ENCODE measurements at places on chromosomes 4 and X.

DNA sequence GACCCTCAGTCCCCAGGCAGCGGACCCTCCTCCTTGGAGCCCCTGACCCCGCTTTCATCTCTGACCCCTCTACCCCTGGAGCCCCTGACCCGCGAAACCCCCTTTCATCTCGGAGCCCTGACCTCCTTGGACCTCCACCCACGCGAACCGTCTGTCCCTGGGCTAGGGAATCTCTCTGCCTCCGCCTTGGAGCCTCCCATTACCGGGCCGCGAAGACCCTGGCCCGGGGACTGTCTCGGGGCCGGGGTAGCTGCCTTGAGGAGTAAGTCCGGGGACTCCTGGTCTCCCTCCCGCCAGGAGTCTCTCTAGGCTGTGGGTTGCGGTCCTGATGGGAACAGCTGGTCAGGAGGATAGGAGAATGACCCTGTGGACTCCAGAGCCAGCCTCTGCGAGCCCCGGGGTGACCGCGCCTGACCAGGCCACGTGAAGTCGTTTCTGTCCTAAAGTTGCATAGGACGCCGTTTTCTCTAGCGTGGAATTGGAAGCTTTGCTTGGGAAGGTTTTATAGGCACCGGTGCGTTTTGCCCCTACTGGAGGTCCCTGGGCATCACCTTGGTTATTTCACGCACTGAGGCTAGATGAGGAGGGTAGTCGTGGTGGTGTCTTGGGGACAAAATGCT, 824 bp downstream of the TBC1D14 start:
- DNase-seq, result peak; percentile 37

GRCh38 chrX:33207056-33207455, 4.3 kb downstream of the DMD start:
- DNase-seq, result no peak

GRCh38 chr4:117284736-117285135, 199.4 kb upstream of the TRAM1L1 start:
- DNase-seq, result no peak

DNA sequence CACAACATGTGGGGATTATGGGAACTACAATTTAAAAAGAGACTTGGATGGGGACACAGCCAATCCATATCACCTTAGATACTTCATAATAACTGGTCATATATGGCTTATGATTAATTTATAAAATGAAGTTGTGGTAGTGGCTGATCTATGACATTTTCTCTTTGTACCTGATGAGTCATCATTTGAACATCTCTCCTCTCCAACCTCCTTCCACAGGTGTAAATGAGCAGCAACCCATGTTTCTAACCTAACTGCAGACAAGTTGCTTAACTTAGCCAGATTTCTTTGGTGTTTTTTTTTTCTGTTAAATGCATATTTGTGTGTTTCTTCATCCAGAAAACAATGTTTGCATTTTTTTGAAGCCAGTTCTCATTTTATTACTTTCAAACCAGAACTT, 42.6 kb downstream of the SPANXA2 start:
- no peak for DNase-seq

GRCh38 chrX:30580641-30581040, 3.1 kb upstream of the TASL start:
- DNase-seq, result no peak

- no peak for DNase-seq
These were observed 113.7 kb downstream of the MANBA start for GRCh38 chr4:102647117-102647516.

GRCh38 chr4:189420572-189420971, 520.1 kb upstream of the FRG1 start:
- DNase-seq, result no peak

DNA sequence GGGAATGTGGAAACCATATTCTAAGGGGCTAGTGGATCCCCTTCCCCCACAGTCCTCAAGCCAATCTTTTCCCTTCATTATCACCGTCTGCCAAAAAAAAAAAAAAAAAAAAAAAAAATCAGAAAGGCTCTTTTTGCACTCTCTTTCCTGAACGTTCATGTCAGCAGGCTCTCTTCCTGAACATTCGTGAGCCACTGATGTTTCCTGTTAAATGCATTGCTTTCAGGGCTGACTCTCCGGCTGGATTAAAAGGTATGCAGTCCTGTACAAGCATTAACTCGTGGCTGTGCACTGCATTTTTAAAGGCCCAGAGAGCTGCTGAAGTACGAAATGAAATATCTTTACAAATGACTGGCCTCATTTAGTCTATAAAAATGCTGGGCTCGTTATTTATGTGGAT, 34.0 kb upstream of the TSPAN5 start:
- no peak for DNase-seq
